ENCODE measurements at places on chromosomes 13 and 19.

- DNase-seq: no peak
Measured at GRCh38 chr13:27130223-27130978, 41.2 kb downstream of the USP12 start.

DNA sequence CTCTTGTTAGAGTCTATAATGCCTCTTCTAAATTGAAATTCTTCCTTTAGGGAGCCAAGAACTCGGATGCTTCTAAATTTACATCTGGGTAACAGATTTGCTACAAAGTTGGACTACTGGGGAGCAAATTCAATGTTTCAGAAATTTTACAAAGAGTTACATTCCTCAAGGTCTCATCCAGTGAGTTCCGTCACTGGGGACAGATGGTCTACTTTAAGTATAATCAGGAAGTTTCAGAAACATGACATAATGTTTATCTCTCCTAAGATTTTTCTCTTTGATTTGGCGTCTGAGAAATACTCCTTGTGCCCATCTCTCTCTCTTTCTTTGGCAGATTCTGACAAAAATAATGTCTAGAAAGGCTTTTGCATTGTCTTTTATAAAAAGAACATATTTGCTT lies 81.5 kb upstream of the MBNL2 start:
- DNase-seq: no peak

GRCh38 chr13:96490496-96490989 lies 400.6 kb downstream of the HS6ST3 start:
- DNase-seq: no peak

- DNase-seq: no peak
Measured at GRCh38 chr19:51146751-51147150, 4.7 kb downstream of the SIGLEC7 start.

DNA sequence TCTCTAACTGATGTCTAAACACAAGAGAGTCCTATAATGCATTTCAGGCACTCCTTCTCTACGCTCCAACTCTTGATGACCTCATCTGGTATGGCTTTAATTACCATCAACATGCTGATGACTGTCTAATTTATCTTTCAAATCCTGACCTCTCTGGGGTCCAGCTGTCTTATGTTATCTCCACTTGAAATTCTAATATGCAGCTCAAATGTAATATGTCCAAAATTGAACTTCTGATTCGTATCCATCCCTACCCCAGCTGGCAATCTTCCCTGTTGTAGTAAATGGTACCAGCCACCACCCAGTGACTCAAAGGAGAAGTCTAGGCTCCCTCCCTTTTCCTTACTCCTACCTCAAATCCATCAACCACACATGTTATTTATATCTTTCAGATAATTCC lies 288.0 kb upstream of the SLC10A2 start:
- DNase-seq: no peak

- DNase-seq: no peak
Measured at GRCh38 chr13:108741930-108742329, 112.5 kb downstream of the MYO16 start.

GRCh38 chr13:81927347-81927746 lies 1586.4 kb upstream of the SPRY2 start:
- DNase-seq: no peak

All from stimulated activated CD4-positive, alpha-beta T cell treated with anti-CD3 and anti-CD28 coated beads, Interleukin-15, amount 100 ng/mL, for 48 hours (primary cell).